ENCODE measurements at places on chromosomes 5 and 9.

- DNase-seq: no peak
Measured at GRCh38 chr9:127896395-127897192, 2.8 kb downstream of the ST6GALNAC6 start.

DNA sequence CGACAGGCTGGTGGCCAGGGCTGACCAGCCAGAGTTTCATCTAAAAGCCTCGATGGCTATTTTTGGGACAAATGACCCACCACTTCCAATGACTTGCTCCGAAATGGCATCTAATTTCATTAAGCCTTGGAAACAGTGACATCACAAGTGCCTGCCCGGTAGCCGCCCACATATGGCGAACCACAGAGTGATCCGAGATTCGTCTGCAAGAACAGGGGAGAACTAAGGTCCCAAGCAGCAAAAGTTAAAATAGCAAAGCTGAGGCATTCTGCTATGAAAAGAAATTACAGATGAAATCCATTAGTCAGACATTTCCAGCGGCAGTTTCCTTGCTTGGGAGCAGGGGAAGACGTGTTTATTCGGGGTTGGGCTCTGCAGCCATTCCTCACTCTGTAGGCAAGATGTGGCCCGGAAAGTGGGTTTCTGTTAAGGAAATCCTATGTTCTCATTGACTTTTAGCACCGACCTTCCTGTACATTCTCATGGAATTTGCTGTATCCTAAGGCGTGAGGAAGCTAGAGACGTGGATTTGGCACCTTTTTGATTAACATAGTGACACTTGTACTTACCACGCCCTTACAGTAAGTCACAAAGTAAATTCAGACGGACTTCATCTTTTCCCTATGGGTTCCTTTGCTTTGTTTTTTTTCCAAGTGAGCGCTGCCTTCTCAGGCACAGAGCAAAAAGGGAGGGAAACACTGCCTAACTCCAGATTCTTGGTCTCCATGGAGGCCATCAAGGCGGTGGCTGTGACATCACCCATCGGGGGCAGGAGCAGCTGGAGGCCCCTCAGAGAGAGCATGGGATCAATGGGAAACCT lies 45.1 kb downstream of the ERGIC1 start:
- DNase-seq: no peak

GRCh38 chr9:126157826-126158587 lies 168.6 kb upstream of the MVB12B start:
- DNase-seq: no peak

- no peak for DNase-seq
Measured at GRCh38 chr9:22382331-22382730, 64.3 kb upstream of the DMRTA1 start.

- DNase-seq: no peak
Measured at GRCh38 chr5:59251627-59252026, 641.9 kb downstream of the PDE4D start.

GRCh38 chr9:14027116-14027800 lies 286.7 kb downstream of the NFIB start:
- no peak for DNase-seq

DNA sequence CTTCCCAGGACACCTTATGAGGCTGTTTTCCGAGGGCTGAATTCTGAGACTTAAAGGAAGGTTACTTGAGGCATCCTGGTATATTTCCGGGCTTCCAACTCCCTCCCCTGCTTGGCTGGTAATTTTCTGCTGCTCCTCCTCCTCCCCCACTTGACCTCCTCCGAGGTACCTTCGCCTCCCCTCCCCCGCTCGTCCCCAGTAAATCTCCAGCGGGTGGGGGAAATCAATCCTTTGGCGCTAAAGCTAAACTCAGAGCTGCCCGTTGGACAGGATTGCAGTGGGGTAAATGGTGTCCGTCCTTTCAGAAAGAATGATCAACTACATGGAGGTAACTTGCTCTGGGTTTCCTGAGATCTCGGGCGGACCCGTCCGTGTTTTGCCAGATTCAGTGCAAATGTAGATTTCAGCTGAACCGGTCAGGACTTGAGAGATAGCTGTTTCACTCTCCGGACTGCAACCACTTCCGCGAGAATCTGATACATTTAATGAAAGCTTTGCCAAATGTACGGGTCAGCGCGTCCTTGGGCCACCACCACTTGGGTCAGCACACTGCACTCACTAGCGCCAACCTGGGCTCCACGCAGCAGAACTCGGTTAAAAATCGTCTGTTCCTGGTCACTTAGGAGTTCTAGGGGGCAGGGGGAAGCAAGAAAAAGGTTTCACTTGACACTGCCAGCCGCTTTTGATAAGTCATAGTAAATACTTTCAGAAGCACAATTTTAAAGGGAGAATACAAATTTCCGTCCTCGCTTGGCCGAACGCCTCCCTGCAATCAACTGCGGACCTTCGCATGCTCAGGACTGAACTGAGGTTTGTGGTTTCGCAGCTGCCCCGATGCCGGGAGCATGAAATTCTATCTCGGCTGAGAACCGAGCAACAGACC lies 4.6 kb upstream of the ISL1 start:
- DNase-seq: no peak

DNA sequence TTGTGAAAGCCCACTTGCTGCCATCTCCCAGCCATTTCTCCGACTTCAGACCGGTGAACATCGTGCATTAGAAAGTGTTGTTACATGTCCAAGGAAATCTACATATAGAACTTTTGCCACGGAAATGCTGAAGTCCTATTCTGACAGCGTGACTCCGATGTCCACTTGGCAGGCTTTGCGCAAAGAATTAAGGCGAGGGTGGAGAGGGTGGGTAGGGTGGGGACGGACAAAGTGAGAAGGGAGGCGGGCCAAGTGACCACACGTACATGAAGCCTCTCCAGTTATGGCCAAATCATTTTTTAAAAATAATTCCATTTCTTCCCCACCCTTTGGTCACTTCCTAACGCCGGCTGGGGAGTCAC lies 460 bp upstream of the ACO1 start:
- no peak for DNase-seq

GRCh38 chr9:77454663-77455062 lies 193.5 kb downstream of the GNA14 start:
- no peak for DNase-seq

DNA sequence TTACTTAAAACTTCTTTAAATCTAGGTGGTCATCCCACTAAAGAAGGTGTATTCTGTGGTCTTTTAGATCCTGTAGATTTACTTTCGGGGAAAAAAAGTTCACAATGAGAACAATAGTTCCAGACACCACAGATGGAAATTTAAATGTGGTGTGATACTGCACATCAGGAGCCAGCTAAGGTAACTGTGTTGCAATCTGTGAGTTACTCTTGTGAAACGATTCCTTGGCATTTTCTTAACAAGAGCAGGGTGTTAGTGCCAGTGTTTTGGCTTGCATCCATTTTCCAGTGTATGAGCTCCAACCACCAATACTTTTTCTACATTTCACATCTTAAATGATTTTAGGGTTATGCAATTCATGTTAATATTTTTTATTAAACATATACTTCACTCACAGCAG lies 674.5 kb downstream of the CETN3 start:
- DNase-seq: no peak

- no peak for DNase-seq
Measured at GRCh38 chr5:44814761-44815160, 6.0 kb downstream of the MRPS30 start.

GRCh38 chr5:150638488-150639376 lies 1.7 kb upstream of the SYNPO start:
- DNase-seq: no peak

GRCh38 chr5:114335391-114335790 lies 26.5 kb upstream of the KCNN2 start:
- no peak for DNase-seq

DNA sequence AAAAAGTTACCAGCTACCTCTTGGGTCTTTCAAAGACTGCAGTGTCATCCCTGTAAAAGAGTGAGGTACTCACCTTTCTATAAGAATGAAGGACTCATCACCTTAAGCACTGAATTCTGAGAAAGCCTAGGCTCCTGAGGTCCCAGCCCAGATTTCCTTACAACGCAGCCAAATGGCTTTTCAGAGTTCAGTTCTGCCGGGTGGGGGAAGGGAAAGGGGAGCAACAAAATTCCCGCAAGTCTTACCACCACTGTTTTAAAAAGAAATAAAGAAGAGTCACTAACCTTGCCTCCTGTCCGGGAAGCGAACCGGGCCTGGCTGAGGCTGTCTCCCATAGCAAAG lies 373 bp downstream of the ADAMTS12 start:
- DNase-seq: no peak

GRCh38 chr5:10355071-10355889 lies 1.8 kb downstream of the MARCHF6 start:
- DNase-seq: no peak

- no peak for DNase-seq
Measured at GRCh38 chr5:83857341-83857740, 136.7 kb upstream of the HAPLN1 start.

GRCh38 chr9:126980231-126980630 lies 65.6 kb downstream of the RALGPS1 start:
- no peak for DNase-seq

DNA sequence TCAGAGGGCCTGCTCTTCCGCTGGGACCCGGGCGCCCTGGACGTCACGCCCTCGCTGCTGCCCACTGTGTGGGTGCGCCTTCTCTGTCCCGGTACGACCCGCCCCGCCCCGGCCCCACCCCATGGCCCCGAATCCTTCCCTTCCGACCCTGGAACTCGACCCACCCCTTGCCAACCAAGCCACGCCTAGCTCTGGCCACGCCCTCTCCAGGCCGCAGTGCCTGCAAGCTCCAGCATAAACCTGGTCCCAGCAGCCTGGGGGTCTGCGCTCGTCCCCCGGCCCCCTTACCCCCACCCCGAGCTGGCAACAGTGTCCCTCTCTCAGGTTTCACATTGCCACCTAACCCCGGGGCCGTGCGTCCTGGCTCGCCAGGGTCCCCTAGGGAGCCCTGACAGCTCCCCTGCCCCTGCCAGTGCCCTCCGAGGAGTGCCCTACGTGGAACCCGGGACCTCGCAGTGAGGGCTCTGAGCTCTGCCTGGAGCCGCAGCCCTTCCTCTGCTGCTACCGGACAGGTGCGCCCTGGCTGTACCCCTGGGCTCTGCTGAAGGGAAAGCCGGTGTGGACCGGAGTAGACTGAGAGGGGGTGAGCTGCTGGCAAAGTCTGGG lies 3.4 kb downstream of the ADGRD2 start:
- no peak for DNase-seq

GRCh38 chr5:34009610-34010009 lies 1.8 kb upstream of the AMACR start:
- DNase-seq: no peak

Measured in NCI-H187 treated with DMSO at 0.1 percent for 48 hours (cell line).